ENCODE measurements at places on chromosomes 7 and 10. TPM values are rescaled to one million over a fixed set of nuclear protein-coding genes. Genes with fewer than 3 reads are reported as not detected.

DNA sequence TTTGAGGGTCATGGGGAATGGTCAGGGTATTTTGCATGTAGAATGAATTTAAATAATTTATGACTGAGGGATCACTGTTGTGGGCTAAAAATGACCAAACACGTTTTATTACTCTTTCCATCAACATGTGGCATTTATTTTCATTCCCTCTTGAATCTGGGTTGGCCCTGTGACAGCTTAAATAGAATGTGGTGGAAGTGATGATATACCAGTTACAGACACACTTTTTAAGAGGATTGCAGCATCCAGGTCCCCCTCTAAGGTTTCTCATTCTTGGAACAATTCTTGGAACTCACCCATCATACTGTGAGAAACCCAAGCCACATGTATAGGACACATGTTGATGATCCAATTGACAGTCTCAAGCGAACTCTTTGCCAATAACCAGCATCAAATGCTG is 272.4 kb downstream of the ETV1 start:
- DNase-seq, result no peak

DNA sequence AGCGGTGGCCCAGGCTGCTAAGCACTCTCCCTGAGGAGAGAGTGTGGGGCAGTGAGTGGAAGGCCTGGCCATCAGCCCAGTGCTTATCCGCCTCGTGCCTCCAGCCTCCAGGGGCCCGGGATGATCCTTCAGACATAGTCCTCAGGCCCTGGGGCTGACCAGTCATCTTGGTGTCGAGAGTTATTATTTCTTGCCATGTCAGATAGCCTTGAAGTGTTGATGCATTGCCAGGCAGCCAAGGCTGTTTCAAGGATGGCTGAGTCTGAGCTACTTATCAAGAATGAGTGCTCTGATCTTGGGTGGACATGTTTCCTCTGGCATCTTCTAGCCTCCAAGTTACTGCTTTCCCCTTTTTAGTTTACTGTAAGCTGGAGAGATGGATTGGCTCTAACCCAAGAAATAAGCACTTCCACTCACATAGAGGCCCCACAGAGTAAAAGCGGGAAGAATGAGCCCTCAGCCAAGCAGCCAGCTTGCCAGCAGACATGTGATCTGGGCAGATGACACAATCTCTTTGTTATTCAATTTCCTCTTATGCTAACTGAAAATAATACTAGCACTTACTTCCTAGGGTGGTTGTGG is 136.5 kb upstream of the NAMPT start:
- peak; percentile 82 for DNase-seq

DNA sequence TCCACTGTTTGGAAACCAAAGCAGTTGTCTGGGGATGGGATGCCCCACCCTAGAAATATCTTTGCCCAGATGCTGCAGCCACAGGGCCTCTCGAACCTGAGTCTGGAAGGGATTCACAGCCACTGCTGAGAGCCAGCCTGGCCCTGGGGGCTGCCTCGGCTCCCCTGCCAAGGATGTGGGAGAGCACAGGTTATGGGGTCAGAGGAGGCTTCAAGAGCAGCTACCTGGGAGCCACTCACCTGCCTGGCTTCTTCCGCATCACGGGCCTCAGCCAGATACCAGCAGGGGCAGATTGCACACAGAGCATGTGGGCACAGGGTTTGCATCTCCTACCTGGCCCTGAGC is 5.4 kb upstream of the PWWP2B start:
- no peak for DNase-seq

GRCh38 chr7:27605283-27605682 is 57.4 kb downstream of the HIBADH start:
- DNase-seq, result no peak

DNA sequence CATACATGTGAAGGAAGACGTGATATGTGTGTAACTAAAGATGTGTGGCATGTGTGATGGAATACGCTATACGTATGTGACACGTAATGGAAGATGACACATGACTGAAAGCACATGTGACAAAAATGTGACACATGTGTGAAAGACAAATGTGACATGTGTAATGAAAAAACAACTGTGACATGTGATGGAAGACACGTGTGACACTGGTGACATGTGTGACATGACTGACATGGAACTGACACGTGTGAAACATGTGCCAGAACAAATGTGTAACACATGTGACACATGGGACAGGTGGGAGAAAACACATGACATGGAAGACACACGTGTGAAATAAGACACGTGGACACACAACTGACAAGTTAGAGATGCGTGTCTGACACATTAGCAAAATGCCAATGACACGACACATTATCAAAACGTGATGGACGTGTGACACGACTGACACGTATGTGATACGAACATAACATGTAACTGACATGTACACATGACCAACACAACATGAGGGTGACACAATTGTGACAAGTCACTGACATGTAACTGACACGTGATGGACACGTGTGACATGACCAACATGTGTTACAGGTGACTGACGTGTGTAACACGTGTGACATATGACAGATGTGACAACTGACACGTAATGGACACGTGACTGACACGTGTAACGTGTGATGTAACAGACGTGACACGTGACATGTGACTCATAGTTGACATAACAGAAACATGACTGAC is 24.4 kb downstream of the CRPPA start:
- DNase-seq, result no peak

- DNase-seq, result no peak
These were observed 134.8 kb upstream of the SEMA3C start for GRCh38 chr7:81053623-81054022.

- no peak for DNase-seq
These were observed 20.8 kb downstream of the OGDHL start for GRCh38 chr10:49741108-49741995.

DNA sequence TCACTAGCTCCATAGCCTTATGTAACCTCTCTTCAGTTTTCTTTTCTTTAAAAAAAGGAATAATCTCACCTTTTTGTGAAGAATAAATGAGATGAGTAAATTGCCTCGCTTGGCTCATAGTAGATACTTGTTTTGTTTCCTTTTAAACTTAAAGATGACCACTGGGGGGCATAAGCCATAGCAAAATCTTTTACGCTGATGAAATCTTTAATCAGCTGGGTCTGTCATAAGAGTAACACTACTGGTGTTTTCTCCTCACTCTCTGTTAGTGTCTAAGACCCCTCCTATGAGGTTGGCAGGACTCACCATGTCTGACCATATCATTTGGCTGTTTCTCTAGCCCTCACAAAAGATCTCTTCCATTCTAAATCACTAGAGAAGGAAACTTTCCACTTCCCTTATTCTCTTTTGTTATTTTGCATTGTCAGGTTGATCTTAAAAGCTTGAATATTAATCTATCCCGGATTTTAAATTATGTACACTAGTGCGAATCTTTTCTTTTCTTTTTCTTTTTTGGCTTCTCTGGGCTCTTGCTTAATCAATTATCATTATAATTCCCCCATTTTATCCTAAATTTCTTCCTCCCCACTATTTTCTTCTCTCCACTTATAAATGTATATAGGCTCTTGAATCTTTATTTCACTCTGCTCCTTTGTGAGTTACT is 12.5 kb downstream of the STAG3 start:
- no peak for DNase-seq

- DNase-seq, result no peak
These were observed 24.6 kb upstream of the DGKI start for GRCh38 chr7:137871170-137871915.

DNA sequence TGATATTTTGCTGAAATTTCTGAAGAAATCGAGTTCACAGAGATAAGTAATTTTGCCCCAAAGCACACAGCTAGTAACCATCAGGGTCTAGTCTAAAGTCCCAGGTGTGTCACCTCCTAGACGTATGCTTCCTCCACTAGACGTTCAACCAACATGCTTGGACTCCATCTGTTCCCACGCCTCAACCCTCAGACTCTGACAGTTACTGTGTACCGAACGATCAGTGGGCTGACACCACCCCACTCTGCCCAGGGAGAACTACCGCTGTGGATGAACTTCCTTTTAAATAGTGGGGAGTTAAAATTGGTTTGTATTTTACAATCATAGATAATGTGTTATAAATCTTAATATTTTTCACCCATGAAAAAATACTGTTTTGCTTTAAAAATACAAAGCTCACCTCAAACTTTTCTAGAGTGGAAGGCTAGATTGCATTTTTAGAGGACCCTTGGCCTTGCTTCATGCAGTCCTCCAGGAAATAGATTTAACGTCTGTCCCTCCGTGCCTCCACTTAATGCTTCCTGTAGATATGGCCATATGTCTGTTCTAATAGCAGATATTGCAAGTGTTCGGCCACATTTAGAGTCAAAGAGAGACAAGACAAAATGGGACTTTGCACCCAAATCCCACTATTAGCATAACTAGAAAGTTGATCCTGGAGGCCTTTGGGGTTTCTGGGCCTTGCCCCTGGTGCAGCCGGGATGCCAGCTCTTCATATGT is 91.4 kb upstream of the ZPBP start:
- DNase-seq, result no peak

DNA sequence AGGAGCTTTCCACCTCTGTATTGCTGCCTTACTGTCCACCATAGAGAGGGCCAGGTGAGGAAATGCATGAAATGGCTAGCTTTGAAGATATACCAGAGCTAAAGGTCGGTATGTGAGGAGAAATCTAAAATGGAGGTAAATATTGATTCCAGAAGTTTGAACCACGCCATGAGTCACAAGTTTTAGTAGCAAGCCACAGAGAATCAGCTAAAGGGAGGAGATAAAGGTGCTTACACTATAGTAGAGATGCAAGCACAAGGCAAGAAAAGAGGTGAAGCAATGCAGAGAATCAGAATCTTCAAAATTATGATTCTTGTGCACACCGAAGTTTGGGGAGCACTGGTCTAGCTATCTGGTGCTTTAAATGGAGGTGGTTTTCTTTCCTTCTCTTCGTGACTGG is 3.0 kb upstream of the GSAP start:
- DNase-seq, result no peak

GRCh38 chr7:159329818-159330378 is 185.2 kb upstream of the VIPR2 start:
- no peak for DNase-seq

DNA sequence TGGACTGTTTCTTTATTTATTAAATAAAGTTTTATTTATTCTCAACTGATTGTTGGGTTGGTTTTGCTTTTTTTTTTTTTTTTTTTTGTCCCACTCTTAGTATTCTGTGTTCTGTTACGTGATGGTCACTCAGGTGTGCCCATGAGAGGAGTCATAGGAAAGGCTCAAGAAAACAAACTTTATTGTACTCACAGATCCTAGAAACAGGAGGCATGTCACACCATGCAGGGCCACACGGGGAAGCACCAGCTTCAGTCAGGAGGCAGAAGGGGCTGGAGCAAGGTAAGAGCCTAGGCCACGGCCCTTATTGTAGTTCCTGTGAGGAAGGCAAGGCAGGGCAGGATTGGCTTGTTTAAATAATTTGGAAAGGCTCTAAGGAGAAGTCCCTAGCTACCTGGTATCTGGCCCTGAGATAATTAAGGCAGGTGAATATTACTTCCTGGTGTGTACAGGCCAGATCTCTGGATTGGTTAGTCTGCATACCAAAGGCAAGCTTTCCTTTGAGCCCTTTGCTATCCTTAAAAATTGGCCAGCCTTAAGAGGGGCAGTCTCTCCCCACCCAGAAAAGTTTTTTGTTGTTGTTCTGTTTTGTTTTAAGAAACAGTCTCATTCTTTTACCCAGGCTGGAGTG is 8.3 kb downstream of the ATOH7 start:
- no peak for DNase-seq

GRCh38 chr10:95242581-95243317 is 48.1 kb downstream of the PDLIM1 start:
- no peak for DNase-seq

DNA sequence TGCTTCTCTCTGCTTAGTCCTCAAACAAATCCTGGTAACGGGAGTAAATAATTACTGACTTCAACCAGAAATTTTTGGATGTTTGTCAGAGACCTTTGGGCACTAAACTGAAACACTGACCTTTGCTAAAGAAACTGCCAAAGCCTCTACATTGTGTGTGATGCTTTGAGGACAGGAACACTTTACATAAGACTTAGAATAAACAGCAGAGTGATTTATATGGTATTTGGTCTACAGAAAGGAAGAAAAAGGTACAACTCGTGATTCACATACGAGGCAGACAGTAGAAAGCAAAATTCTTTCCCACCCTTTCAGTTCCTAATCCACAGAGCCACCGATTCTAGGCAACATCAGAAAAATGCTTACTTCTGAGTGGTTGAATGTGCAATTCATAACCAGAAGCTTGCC is 59.8 kb downstream of the SLC16A12 start:
- no peak for DNase-seq

DNA sequence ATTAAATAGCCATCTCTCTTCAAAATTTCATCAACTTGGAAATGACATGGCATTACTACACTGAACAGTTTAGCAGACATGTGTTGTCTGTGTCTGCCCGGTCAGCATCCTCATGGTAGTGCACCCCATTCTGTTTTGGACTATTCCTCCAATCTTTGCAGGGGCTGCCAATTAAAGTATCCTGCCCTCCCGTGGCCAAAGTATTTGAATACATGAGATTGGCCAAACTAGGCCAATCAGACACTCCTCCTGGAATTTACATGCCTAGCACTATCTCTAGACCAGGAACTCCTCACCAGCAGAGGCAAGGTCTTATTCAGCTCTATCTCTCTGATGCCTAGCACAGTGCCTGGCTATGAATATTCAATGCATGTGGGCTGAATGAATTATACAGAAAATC is 4.4 kb downstream of the SHTN1 start:
- no peak for DNase-seq

GRCh38 chr7:51426163-51426562 is 109.6 kb upstream of the COBL start:
- DNase-seq, result no peak

DNA sequence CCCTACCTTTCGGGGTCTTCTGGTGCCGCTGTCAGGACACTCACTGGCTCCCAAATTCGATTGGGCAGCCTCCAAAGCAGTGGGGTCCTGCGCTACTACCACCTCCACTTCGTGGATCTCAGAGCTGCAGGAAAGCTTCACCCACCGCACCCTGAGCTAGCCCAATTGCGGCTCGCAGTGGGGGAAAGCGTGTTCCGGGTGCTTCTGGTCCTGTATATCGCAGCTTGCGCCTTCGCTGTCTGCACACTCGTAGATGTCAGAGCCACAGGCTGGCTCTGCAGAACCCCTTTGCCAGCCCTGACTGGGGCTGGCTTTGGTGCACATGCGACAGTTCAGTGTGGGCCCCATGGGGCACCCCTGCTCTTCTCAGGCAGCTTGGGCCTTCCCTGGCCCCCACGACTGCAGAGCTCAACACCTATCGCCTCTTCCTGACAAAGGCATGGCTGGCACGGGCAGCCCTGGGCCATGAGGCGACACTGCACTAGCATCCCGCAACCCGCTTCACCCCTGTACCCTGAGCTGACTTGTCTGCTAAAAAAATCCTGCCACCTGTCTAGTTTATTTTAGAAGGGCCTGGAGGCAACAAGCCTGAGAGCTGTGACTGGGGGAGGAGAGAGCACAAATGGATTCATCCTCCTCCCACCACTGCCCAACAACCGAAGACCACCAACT is 78.7 kb upstream of the ABI1 start:
- no peak for DNase-seq

GRCh38 chr10:112949875-112950507 is at the start of gene TCF7L2:
TCF7L2 (plus strand) TSS chr10:112950247; CDS start chr10:112950757, 510 bp downstream.
- peak; percentile 92 for DNase-seq

Gene SEC61G
- total RNA-seq, result 212 TPM

Gene CREB5
- 2.8 TPM for total RNA-seq

Gene SPDYE16
- not detected for total RNA-seq

Gene COPS6
- 147 TPM for total RNA-seq

Gene DPP6
- not detected for total RNA-seq

Gene EPO
- total RNA-seq, result not detected

Gene TWIST1
- total RNA-seq, result 9.2 TPM

Gene LIPF
- not detected for total RNA-seq

Gene PVRIG
- total RNA-seq, result not detected

Gene PTPRZ1
- total RNA-seq, result not detected

Gene TMEM229A
- not detected for total RNA-seq

Gene RADIL
- total RNA-seq, result 0.46 TPM

Gene MYO1G
- 0.11 TPM for total RNA-seq
